ENCODE measurements at places on chromosomes 12 and 14. TPM values are rescaled to one million over a fixed set of nuclear protein-coding genes. Genes with fewer than 3 reads are reported as not detected.

DNA sequence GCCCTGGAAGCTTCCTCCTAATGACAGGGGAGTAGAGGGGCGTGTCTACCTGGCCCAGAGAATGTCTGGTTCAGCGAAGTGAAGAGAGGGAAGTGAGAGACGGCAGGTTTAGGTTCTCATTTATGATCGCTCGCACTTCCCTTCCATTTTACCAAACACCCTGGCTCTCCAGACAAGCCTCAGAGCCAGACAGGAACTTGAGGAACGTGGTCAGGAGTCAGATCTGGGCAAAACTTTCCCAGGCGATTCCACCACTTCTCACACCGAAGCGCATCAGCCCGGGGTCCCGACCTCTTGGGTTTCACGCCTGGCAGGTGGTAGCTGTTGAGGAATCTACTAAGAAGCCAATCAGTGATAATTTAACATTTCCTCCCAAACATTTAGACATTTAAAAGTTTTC, 21.3 kb downstream of the ACTN1 start:
- no peak for DNase-seq

DNA sequence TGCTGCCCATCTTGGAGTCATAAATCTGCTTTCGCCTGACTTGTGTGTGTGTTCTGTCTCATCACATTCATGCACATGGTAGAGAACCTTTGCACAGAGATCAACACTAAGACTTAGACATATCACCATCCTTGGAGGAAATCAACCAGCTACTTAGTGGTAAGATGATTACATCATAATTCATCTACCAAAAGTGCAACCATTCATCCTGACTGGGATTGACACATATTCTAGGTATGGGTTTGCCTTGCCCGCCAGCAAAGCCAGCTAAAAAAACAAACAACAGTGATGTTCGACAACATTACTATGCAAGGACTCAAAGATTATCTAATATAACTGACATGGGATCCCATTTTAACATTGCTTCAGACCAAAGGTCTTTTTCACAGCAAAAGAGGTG, 228.7 kb downstream of the NUAK1 start:
- no peak for DNase-seq

- no peak for DNase-seq
Measured at GRCh38 chr14:42734041-42734440, 1127.4 kb downstream of the LRFN5 start.

ADAM21 gene
- not detected for total RNA-seq

GRCh38 chr12:116454950-116455447, 104.2 kb upstream of the MAP1LC3B2 start:
- DNase-seq = no peak

DNA sequence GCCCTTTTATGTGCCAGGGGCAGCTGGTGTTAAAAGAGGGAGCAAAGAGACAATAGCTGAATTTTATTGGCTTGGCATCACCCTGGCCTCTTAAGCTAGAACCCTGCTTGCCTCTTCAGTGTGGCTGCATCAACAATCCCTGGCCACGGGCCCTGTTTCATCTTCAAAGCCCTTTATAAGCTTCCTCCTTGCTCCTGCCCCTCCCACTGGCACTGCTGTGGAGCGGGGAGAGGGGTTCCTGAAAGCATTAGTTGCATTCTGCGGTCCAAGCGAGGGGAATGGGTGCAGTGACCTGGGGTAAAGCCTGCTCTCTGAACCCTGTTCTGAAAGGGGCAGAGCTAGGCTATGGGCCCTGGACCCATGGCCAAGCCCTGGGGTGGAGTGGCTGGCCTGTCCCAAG, 220 bp upstream of the KRT83 start:
- DNase-seq = no peak

DNA sequence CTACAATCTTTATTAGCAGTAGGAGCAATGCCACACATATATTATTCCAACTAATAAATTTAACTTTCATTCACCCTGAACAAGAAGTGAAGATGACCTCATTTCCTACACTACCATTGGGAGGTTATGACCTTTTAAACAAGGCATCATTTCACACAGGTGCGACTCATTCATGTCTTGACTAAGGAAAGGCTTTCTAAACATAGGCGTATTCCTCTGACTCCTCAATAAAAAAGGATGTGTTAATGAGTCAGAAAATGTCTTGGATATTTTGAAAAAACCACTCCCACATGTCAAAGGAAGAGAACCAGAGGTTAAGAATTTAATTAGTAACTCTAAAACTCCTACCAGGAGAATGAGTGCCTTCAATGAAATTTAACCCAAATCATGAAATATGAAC, 115.2 kb downstream of the PRICKLE1 start:
- DNase-seq = no peak

DNA sequence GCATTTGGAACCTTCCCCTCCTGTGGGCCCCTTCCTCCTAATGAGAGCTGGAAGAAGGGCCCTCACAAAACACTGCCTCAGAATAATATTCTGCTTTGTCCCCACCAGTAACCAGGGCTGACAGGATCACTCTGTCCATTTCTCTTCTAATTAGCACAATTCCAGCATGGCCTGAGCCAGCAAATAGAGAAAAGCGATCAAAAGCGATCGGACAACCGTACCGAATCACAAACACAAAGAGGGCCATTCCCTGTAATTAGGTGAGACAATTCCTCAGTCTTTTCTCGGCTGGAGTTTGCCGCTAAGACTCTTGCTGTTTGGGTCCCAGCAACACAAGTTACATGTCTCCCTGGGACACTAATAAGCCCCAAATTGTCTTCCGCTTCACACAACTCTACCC, 35.6 kb upstream of the VSX2 start:
- no peak for DNase-seq

DNA sequence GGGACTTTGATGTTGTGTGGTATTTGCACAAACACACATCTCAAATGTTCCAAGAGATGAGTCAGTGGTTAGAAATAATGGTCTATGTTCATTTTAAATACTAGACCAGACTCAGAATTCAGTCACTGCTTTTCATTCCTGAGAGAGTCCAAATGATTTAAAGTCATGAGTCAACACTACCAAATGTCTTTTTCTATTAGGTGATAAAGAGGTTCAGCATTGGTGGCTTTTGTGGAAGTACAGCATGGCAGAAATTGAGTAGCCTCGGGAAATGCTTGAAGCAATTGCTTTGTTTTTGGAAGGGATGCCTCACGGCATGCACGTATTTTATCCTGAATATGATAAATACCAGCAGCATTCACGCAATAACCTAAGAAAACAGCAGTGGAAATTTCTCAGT, 115.7 kb downstream of the DIO2 start:
- DNase-seq = no peak

GRCh38 chr14:68622856-68623255, 170.0 kb downstream of the ZFP36L1 start:
- DNase-seq = no peak

DNA sequence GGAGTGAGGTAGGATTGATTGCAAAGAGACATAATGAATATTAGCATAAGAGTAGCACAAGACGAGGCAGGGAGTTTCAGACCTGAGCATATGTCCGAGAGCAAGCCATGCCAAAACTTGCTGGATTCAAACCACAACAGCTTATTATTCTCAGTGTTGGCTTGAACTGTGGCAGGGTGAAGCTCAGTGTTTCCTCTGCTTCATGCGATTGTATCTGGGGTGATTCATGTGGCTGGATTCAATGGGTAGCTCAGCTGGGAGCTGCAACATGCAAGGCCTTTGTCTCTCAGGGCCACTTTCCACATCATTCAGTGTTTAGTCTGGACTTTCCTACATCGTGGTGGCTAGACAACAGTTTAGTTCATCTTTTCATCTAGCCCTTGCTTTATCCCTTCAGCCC, 22.1 kb upstream of the E2F7 start:
- DNase-seq = no peak

DNA sequence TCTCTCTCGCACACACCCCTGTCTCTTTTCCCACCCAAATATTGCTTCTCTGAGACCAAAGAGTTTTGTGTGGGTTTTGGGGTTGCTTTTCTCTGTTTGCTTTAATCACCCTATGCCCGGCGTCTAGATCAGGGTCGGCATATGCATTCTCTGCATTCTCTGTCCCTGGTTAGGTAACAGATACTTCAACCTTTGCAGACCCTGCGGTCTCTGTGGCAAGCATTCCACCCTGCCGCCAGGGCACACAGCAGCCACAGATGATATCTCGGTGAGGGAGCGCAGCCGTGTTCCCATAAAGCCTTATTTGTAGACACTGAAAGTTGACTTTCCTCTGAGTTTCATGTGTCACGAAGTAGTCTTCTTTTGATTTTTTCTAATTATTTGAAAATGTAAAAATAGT, 110.4 kb upstream of the FZD10 start:
- DNase-seq = no peak

DNA sequence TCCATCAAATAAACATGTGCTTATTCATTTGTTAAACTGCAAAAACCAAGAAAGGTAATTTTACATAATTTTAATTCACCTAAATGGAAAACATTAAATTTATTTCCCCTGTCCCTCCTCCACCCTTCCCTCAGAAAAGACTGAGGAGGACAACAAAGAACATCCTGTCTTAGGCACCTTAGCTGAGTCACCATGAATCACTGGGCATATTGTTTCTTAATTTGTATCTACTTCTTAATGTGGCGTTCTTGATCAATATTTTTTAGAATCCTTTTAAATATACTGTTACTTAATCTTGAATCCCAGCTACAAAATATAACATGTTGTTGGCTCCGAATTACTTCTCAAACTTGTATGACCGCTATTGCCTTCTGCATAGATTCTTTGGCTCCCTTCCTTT, 23.5 kb downstream of the SIX6 start:
- DNase-seq = no peak

KRT86 gene
- 0.18 TPM for total RNA-seq

- peak; percentile 75 for DNase-seq
Measured at GRCh38 chr12:10153271-10154144, 18.4 kb downstream of the OLR1 start.

LBHD2 gene
- total RNA-seq = not detected

- no peak for DNase-seq
Measured at GRCh38 chr12:9745199-9745598, 12.3 kb upstream of the CLECL1 start.

- DNase-seq = no peak
Measured at GRCh38 chr14:74962493-74962892, 7.1 kb upstream of the PGF start.

DNA sequence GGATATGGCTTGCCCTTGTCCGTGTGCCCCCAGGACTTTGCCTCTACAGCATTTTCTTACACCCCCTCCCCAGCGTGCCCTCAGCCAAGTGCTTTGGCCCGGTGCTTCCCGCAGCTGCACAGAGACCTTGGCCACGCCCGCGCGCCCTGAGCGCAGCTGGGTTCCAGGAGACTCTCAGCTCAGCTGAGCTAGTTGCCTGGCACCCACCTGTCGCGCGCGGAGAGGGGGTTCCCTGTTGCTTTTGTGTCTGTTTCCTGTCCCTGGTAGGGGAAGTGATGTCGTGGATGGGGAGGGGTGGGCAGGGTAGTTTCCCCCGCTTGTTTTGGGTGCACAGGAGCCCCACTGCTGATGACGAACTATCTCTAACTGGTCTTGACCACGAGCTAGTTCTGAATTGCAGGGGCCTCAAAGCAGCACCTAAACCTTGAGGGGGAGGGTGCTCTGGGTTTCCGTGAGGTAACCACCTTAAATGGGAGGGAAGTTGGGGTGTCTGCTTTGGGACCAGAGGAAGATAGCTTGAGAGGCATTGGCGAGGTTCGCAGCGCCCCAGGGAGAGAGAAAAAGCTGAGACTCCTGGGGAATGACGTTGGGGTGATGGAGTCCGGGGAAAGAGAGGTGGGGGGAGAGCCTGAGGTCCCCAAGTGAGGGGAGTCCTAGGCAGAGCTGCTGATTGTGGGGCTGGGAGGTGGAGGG, 1.5 kb downstream of the DIO3 start:
- DNase-seq = no peak

KRT85 gene
- not detected for total RNA-seq

GLIPR1L2 gene
- total RNA-seq = not detected

OTX2 gene
- not detected for total RNA-seq

UNC79 gene
- 0.02 TPM for total RNA-seq

All from activated CD8-positive, alpha-beta memory T cell treated with anti-CD3 and anti-CD28 coated beads, Interleukin-2, amount 10 ng/mL, durations not matched to agents 7 days and 5 days (primary cell).